ENCODE measurements at places on chromosomes 7 and 10.

DNA sequence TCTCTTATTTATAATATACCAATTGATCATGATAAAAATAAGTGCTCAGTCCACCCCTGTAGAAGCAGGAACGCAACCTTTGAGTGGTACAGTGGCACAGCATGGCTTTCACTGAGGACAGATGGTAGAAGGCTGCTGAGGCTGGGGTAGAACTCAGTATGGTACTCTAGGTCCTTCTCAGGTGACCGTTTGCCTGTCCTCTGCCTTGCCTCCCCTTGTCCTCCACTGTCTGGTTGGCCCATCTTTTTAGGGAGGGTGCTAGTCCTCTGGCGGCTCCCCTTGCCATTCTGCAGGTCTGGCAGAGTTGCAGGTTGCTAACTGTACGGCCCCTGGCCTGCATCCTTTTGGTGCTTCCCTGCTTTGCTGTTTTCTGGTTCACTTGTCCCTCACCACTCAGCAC is 27.3 kb downstream of the SLC18A2 start:
- DNase-seq = no peak

DNA sequence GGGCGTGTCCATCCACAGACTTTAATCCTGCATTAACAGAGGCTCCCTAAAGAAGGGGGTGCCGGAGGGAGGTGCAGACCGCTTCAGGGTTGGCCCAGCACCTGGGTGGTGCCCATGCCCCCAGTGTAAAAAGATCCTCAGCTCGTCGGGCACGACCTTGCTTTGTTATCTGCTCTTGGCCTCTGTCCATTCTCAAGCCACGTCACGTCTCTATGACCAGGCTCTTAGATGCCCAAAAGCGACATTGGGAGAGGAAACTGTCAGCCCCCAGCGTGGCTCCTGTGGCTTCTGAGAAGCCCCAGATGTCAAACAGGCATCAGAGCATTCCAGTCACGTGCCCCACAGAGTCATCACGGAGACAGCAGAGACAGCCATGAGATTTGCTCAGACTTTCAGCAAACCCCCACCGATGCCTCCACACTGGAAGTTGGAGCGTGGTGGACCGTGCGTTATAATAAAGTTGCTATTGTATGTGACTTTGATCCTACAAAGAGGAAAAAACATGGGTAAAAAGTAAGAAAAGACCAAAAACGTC is 55.5 kb downstream of the PTPRN2 start:
- no peak for DNase-seq

DNA sequence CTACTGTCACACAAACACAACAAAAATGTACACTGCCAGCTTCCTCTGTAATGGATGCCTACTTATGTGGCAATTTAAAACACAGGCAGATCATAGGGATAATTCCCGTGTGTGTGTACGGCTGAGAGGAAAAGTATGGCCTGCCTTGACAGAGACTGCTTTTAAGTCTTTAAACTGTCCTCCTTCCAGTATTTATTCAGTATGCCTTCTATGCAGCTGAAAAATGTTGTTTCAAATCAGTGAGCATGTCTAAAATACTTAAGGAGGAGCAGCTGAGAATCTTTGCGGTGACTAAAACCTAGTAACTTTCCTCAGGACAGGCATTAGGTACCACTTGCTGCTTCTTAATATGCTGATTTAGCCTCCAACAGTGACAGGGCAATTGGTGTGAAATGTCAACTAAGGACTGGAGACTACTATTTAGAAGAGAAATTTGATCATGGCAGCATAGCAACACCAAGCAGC is 126.3 kb downstream of the CACNA2D1 start:
- no peak for DNase-seq

DNA sequence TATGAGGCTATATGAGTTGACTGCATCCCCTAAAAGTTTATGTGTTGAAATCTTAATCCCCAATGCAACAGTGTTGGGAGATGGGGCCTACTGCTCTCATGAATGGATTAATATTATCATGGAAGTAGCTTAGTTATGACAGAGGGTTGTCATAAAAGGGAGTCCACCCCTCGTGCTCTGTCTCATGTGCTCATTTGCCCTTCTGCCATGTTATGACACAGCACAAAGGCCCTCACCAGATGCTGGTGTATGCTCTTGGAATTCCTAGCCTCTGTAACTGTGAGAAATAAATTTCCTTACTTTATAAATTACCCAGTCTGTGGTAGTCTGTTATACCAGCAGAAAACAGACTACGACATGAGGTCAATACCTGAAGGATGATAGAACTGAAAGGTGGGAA is 17.6 kb upstream of the PANK1 start:
- DNase-seq = no peak

All from right lobe of liver (tissue), 6 donors.